ENCODE measurements at places on chromosomes 13 and 19.

GRCh38 chr19:36008336-36008978, at the start of gene SYNE4:
SYNE4 (minus strand) TSS chr19:36008813; CDS start chr19:36008681, 132 bp downstream.
- DNase-seq: no peak

- DNase-seq: no peak
These were observed 368.9 kb downstream of the COG6 start for GRCh38 chr13:40024204-40024966.

DNA sequence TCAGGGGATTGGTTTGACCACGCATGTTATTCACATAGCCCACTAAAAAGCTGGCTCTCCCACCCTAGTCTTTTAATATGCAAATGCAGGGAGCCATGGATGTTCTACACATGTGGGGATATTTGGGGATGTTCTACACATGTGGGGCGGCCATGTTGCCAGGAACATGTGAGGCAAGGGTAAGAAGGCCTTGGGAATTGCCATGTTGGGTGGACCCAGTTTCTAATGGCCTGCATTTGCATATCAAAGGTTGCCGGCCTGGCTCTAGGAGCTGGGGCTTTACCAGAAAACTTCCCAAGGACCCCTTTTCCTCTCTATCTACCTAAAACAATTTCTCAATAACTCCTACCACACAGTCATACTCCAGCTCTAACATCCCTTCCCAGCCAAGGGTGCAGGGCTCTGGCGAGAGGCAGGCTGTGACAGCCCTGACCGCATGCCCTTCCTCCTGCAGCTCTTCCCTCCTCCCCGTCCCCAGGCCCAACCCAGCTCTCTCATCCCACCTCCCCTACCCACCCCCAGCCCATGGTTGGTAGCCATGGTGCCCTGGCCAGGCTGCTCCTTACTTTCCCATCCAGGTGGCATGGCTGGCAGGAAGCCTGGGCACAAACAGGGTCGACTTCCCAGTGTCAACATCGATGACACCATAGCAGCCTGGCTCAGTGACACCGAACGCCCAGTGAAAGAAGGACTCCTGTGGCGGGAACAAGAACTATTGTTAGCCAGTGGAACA, 11.0 kb downstream of the PEPD start:
- no peak for DNase-seq

GRCh38 chr13:30725326-30726085, 9.8 kb upstream of the ALOX5AP start:
- DNase-seq: no peak
